G401 (cell line): ENCODE measurements at places on chromosomes 11 and 22. TPM values are rescaled to one million over a fixed set of nuclear protein-coding genes. Genes with fewer than 3 reads are reported as not detected.
A peak's percentile ranks its signal among the peaks of the same experiment; 100 is the strongest.

DNA sequence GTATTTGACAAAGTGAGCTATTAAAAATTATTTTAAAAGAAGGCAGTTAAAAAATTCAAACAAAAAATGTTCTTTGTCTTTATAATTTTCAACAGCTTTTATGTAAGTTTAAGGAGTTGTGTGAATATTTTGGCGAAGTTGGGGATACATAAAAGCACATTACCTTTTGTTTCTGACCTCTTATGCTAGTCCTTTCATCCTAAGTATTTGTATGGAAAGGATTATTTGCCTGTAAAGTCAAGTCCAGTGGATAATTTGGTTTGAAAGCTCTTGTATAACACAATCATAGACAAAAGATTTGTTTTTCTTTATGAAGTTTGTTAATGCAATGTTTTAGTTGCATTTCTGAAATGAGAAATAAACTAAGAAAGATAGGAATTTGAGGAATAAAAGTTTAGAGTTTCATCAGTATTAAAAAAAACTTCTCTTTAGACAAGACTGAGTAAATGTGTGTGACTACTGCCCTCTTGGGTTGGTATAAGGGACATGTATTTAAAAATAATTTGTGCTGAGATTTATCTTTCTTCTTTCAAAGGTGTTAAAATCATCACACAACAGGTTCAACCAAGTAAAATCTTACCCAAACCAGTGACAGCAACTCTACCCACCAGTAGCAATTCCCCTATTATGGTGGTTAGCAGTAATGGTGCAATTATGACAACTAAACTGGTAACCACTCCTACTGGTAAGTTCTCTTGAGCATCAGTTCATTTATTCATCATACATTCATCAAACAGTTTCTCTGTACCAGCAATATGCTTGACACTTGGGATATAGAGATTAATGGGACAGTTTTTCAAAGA, 68.2 kb downstream of the EMSY start:
- DNase-seq: peak; percentile 20

- DNase-seq: no peak
Observed at GRCh38 chr11:109862835-109863234, 230.4 kb upstream of the ZC3H12C start.

- DNase-seq: no peak
Observed at GRCh38 chr22:48199667-48200066, 1437.2 kb downstream of the TBC1D22A start.

GRCh38 chr11:115385226-115385625, 119.0 kb downstream of the CADM1 start:
- peak; percentile 77 for DNase-seq

- DNase-seq: no peak
Observed at GRCh38 chr11:16169541-16169940, 186.8 kb downstream of the SOX6 start.

- peak; percentile 66 for DNase-seq
Observed at GRCh38 chr22:20741634-20742581, 32.0 kb upstream of the SERPIND1 start.

DNA sequence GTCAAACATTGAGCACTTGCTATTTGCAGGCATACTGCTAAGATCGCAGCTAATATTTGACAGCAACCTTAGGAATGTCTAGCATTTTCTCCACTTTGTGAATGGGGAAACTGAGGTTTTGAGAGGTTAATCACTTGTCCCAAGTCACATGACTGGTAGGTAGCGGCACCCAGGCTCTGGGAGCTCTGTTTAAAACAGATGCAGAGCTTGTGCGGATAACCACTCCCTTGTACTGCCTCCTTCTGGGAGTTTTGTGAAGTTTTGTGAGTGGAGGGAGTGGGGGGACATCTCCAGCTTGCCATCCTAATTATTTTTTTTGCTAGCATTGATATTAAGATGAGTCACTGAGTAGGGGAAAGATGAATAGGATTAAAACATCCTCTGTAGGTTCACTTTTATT, 134.7 kb downstream of the GRIK4 start:
- no peak for DNase-seq

DNA sequence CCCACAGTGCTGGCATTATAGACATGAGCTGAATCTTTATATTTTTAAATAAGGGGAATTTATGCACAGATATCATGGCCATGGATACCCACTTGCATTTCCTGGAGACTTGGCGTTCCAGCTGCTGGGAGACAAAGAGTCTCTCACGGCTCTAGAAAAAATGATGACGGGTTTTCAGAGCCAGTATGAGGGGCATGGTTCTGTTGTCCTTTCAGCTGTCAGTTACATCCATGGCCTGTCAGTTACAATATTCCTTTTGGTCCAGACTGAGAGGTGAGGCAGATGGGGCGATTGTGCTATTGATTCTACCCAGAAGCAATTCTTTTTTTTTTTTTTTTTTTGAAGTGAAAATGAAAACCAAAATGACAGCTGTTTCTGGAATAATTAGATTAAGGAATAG, 29.7 kb downstream of the USH1C start:
- no peak for DNase-seq

GRCh38 chr11:110089617-110090282, 3.4 kb upstream of the ZC3H12C start:
- DNase-seq: no peak

- DNase-seq: peak; percentile 15
Observed at GRCh38 chr22:24208012-24208749, 26.9 kb downstream of the SUSD2 start.

- no peak for DNase-seq
Observed at GRCh38 chr11:64537876-64538275, 53.1 kb upstream of the SLC22A12 start.

GRCh38 chr11:96075532-96075959, 151.6 kb upstream of the MTMR2 start:
- no peak for DNase-seq

DNA sequence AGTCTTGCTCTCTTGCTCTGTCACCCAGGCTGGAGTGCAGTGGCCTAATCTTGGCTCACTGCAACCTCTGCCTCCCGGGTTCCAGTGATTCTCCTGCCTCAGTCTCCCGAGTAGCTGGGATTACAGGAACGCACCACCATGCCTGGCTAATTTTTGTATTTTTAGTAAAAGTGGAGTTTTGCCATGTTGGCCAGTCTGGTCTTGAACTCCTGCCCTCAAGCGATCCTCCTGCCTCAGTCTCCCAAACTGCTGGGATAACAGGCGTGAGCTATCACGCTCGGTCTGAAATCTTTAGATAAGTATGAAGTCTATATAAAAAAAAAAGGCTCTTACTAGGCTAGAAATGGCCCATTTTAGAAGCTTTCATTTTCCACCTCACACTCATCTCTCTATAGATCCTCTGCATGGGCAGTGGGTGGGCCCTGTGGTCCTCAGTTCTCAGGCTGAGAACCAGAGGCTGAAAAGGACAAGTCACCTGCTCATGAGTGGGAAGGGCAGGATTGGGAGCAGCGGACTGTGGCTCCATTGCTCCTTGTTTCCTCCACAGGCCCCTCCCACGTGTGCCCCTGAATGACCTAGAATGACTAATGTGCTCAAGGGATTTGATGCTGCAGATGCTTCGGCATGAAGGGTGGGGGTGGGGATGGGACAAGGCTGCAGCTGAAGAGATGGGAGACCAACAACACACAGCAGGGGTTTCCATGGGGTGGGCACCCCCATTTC, 19.8 kb upstream of the PRAME start:
- no peak for DNase-seq

- peak; percentile 21 for DNase-seq
Observed at GRCh38 chr11:73236854-73237253, 18.8 kb downstream of the P2RY2 start.

The TIGD3 gene
- total RNA-seq: 0.12 and 1.9 TPM in 2 replicates

The TRIM51 gene
- total RNA-seq: 0.18 TPM in 1 of 2 replicates, not detected in the other

The FIBIN gene
- total RNA-seq: 0.95 TPM in 1 of 2 replicates, not detected in the other

The ANO1 gene
- not detected in 2 replicates for total RNA-seq

The BRSK2 gene
- 5.2 and 9.2 TPM in 2 replicates for total RNA-seq

The C22orf42 gene
- total RNA-seq: not detected in 2 replicates

The SEPTIN3 gene
- 1.2 and 2.4 TPM in 2 replicates for total RNA-seq

The SMC1B gene
- total RNA-seq: not detected in 2 replicates

The CASP12 gene
- not detected in 2 replicates for total RNA-seq

The MMP1 gene
- 17.7 and 21.5 TPM in 2 replicates for total RNA-seq
